Suppressor macrophage (primary cell): ENCODE measurements at places on chromosomes 13 and 19.

DNA sequence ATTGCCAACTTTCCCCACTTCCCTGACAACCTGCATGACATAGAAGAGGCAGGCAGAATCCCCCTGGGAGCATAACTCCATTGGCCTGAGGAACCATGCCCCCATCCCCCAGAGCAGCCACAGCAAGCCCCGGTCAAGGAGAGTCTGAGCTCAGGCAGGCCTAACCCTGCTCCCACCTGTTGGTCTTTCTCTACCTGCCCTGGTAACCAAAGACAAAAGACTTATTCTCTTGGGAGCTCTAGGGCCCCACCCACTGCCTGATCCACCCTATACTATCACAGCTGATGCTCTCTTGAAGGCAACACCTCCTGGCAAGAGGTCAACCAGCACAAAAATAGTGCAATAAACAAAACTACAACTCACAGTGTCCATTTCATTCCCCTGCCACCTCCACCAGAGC lies 59.3 kb downstream of the TNFSF13B start:
- no peak for DNase-seq

GRCh38 chr13:98528663-98529064 lies 48.2 kb downstream of the STK24 start:
- DNase-seq = no peak

GRCh38 chr19:55962186-55962585 lies 14.6 kb downstream of the NLRP8 start:
- no peak for DNase-seq

- no peak for DNase-seq
Measured at GRCh38 chr13:80586356-80586755, 245.4 kb upstream of the SPRY2 start.

DNA sequence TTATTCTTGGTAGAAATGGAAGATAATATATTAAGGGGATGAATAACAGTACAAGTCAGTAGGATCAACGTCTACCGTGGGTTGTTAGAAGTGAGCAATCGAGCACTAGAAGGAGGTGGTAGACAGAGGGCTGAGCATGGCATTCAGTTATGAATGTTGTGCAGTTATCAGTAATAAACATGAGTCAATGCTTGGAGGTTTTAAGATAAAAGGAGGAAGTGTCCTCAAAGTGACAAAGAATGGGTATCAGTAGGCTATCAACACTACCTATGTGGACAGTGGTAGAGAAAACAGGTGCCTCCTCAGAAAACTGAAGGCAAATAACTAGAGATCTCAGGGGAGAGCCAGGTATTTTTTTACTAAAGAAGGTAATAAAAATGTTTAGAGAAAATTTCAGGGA lies 1607.0 kb downstream of the PCDH9 start:
- DNase-seq = no peak

DNA sequence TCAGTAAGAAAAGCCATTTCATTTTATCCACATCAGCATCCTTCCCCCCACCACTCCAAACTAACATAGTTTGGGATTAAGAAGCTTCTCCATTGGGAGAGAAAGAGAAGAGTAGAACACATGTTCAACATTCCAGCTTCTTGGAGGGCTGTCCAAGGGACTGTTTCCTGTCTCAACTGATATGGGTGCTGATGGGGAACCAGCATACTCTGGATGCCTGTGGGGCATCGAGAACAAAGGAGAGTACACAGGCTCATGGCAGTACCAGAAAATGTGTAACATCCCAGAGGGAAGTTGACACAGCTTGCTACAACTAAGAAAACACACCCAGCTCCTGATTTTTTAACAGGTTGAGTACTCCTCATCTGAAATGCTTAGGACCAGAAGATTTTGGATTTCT lies 24.7 kb downstream of the SUCLA2 start:
- DNase-seq = no peak

DNA sequence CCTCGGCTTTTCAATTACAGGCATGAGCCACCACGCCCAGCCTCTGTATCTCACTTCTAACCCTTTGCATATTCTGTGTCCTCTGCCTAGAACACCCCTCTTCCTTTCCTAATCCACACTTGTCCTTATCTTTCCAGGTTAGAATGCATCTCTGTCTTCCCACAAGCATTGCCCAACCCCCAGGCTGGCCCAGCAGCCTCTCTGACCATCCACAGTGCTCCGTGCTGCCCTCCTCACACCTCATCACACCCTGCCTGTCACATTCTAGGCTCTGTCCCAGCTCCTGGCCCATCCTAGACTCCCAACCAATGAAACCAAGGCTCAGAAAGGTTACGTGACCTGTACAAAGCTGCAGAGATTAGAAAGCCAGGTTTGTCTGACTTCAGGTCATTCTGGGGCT lies 11.3 kb downstream of the JAK3 start:
- DNase-seq = no peak

- no peak for DNase-seq
Measured at GRCh38 chr19:58548859-58549663, 5.2 kb downstream of the TRIM28 start.

- no peak for DNase-seq
Measured at GRCh38 chr19:55704494-55705245, 29.6 kb downstream of the EPN1 start.

GRCh38 chr13:70960841-70961443 lies 852.7 kb upstream of the KLHL1 start:
- DNase-seq = peak; percentile 21

DNA sequence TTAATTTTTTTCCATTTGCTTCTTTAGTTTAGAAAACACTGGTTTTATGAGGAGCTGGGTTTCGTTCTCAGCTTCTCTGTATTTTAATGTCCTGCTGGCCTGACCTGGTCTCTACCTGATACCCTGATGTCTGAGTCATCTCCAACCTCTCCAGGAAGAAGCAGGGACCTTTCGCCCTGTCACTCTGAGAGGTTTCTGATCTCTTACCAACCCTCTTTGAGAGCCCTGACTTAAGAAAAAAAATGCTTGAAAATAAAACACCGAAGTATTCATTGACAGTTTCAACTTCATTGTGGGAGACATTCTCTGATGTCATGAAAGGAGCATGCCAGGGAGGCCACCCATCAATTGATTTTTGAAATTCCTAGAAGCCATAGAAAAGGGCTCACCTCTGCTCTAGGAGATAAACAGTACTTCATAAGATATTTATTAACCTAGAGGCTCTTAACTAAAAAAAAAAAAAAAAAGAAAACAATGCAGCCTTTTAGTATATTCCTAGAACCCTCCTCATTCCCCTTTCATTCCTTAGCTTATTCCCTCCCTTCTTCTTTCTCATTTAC lies 234.8 kb downstream of the ENOX1 start:
- DNase-seq = no peak

GRCh38 chr13:113152691-113152983 lies 5.8 kb upstream of the PROZ start:
- no peak for DNase-seq

DNA sequence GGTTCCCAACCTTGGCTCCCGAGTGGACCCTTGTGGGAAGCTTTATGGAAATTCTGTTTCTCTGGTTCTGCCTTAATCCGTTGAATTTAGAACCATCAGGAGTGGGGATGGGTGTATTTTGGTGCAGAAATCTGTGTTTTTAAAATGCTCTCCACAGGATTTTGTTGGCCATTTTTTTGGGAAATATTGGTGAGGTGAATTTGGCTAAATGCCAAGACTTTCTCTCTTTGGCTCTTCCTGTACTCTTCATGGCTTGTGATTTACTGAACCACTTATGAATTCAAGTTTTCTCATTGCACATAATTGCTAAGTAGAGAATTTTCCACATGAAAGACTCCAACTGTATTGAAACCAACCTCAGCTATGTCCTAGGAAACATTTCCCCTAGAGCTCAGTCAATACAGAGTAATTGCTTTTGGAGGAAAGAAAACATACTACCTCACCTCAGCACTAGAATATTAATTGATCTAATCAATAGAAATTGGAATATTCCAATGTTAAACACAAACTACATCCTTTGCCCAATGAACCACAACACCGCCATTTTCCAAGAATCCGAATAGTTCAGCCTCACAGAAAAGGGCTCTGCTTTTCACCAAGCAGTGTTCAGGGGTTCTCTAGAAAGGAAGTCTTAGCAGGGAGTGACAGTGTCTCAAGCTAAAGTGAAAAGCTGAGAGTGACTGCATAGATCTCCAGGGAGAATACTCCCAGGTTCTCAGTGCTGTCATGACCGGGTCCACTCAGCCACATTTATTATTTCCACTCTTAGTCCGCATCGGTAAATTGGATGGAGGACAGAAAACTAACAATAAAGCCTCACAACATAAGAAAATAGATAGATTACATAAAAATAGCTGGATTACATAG lies 60.3 kb downstream of the ERCC5 start:
- no peak for DNase-seq

DNA sequence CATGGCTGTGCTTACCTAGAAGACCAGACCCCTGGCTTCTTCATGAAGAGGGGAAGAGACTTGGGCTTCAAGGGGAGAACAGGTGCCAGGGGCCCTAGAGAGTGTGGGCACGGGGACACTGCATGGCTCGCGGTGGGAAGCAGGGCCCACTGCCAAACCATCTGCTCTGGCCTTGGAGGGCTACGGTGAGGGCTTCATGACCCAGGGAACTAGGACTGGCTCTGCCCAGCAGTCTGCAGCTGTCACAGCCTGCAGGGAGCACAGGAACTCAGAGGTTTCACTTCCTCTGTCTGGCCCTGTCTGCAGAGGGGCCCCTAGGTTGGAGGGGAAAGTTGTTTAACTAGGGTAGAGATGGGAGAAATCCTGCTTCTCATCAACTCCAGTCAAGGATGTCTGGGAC lies 4.3 kb downstream of the ERCC1 start:
- DNase-seq = peak; percentile 77

GRCh38 chr19:30733826-30734550 lies 361.8 kb downstream of the ZNF536 start:
- DNase-seq = no peak

- no peak for DNase-seq
Measured at GRCh38 chr19:32361574-32362317, 16.3 kb downstream of the ZNF507 start.

GRCh38 chr13:77036279-77036678 lies 9.3 kb upstream of the FBXL3 start:
- DNase-seq = no peak

- DNase-seq = peak; percentile 97
Measured at GRCh38 chr19:681029-682019, 5.1 kb downstream of the FSTL3 start.

DNA sequence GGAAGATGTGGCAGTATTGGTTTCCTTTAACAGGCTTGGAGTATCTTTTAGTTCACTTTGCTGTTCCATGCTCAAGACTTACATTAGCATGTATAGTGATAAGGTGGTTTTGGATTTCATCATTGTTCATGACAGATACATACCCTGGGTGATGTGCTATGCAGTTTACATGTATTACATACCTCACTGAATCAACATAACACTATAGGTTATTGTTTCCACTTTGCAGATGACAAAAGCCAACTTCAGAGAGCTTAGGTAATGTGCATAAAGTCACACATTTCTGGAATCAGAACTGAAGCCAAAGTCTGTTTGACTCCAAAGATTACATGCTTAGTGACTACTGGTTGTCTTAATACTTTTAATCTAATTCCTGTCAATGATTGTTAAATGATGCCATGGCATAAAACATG lies 7.1 kb downstream of the COMMD6 start:
- no peak for DNase-seq

DNA sequence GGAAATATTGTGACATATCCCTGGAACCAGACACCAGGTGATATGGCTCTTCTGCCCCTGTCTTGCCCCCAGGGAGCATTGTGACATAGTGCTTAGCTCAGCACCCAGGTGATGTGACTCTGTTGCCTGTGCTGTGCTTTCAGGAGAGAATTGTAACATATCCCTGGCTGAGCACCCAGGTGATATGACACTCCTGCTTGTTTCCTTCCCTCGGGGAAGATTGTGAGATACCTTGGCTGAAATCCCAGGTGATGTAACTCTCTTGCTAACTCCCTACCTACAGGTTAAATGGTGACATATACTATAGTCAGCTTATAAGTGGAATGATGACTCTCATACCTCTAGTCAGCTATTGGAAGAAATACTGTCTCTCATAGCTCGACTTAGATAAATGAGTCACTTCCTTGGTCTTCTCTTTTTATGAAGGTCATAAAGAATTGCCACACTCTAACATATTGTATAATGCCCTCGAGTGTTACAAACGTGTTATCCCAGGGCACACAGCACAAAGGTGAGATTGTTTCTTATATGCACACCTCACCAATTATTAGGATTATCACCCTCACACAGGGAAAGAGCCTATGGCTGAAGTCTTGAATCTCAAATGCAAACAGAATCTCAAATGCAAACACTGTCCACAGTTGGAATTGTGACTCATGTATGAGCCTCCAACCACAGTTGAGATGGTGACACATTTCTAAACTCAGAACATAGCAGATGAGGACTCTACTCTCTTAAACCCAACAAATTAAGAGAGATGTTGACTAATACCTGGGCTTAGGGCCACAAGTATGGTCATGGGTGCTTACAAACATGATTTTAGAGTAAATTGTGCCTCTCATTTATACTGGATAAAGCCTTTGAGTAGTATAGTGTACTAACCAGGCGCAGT lies 32.7 kb upstream of the ZNF254 start:
- DNase-seq = peak; percentile 22

DNA sequence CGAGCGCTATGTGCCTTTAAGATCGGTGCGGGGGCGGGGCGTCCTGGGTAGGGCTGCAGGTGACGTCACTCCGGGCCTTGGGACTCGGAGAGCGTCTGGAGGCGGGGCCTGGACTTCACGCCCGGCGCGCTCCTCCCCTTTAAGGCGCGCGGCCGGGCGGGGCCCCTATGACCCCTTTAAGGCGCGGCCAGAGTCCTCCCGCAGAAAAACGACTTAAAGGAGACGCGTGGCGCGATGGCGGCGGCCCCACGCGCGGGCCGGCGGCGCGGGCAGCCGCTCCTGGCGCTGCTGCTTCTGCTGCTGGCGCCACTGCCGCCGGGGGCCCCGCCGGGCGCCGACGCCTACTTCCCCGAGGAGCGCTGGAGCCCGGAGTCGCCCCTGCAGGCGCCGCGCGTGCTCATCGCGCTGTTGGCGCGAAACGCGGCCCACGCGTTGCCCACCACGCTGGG lies at the start of gene COLGALT1:
Gene COLGALT1, plus strand, starts transcription at position 170 of the 449 bp plus-strand sequence. Its CDS starts 65 bp downstream, at position 235.
- peak; percentile 100 for DNase-seq

DNA sequence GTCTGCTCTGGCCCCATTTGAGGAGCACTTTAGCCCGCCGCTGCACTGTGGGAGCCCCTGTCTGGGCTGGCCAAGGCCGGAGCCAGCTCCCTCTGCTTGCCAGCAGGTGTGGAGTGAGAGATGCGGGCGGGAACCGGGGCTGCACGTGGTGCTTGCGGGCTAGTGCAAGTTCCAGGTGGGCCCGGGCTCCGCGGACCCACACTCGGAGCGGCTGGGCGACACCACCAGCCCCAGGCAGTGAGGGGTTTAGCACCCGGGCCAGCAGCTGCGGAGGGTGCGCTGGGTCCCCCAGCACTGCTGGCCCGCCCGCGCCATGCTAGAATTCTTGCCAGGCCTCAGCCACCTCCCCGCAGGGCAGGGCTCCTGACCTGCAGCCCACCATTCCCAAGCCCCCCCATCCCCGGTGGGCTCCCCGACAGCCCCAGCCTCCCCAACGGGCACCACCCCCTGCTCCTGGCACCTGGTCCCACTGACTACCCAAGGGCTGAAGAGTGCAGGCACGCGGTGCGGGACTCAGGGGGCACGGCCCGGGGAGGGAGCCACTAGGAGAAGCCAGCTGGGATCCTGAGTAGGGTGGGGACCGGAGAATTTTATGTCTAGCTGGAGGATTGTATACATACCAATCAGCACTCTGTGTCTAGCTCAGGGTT lies 19.1 kb downstream of the COMMD6 start:
- DNase-seq = no peak
